ENCODE measurements at places on chromosomes 12 and 14.

- DNase-seq: no peak
These were observed 62.8 kb upstream of the CCDC91 start for GRCh38 chr12:28127455-28127854.

DNA sequence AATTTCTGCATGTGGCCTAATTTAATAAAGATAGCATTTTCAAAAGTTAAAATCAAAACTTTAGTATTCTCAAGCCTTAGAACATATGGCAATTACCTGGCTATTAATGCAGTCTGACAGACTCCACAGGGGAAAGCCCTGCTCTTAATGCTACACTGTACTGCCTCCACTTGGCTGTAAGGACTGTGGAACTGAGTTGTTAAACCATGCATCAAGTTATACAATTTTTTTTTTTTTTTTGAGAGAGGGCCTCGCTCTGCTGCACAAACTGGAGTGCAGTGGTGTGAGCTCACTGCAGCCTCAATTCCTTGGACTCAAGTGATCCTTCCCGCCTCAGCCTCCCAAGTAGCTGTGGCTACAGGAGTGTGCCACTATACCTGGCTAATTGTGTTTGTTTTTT is 19.0 kb upstream of the NDUFA12 start:
- no peak for DNase-seq

GRCh38 chr14:42947991-42948390 is 1341.3 kb downstream of the LRFN5 start:
- no peak for DNase-seq

- no peak for DNase-seq
These were observed 60.5 kb downstream of the PTPRQ start for GRCh38 chr12:80504389-80505163.

DNA sequence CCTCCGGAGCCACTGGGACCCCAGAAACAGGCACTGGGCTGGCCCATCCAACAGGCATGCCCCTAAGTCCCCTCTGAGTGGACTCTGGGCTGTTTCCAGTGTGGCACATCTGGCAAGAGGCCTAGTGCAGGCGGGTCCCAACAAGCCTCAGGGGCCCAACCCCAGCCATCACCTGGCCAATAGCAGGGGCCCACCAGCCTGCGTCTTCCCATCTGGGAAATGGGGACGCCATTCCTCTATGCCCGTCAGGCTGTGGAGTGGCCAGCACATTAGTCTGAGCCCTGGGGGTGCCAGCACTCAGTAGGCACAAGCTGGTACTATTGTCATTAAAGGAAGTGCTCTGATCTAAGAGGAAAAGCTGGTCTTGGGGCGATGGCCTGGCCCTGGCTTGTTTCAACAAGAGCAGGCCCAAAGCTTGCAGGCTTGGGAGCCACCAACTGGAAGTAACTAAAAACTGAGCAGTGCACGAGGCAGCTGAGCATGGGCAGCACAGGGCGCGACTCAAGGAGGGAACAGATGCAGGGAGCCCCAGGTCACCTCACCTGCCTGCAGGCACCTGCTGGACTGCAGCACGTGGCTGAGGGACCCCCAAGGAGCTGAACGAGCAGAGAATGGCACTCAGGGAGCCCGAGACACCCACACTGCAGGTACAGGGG is 8.4 kb downstream of the DEGS2 start:
- DNase-seq: no peak

- DNase-seq: no peak
These were observed 19.3 kb upstream of the MED6 start for GRCh38 chr14:70619708-70620107.

- no peak for DNase-seq
These were observed 2.5 kb downstream of the IFI27 start for GRCh38 chr14:94113073-94113472.

GRCh38 chr14:25861406-25861805 is 736.4 kb downstream of the NOVA1 start:
- DNase-seq: no peak

DNA sequence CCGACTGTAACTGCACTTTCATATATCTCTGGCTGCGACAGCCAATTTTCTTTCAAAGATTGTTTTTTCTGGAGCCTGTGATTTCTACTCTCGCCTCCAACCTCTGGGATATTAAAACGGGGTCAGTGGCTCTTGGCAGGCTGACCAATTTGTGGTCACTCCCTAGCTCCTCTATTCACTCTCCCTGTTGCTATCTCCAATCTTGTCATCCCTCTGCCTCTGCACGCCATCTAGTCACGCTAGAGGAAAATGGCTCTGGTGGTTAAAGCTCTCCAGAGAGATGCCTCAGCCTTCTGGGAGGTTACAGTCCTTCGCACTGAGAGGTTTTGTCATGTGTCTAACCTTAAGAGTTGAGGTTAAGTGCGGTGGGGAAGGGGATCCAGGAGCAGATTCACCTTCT is 59.8 kb upstream of the CISTR start:
- DNase-seq: no peak

DNA sequence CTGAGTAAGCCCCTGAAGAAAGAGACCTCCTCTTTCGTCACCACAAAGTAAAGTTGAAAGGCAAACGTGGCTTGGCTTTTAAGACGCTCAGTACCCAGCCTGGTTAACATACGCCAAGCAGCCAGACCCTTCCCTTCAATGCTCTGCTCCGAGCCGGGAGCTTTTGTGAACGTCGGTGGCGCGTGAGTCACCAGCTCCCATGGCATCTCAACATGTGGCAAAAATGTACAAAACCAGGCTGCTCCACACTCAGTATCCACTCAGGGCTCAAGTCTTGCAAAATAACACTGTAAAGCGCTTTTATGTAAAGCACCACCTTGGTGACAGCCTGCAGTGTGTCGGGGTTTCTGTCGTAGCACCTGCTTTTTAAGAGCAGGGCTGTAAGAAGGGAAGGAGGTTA is 89.0 kb downstream of the SETD3 start:
- DNase-seq: no peak

DNA sequence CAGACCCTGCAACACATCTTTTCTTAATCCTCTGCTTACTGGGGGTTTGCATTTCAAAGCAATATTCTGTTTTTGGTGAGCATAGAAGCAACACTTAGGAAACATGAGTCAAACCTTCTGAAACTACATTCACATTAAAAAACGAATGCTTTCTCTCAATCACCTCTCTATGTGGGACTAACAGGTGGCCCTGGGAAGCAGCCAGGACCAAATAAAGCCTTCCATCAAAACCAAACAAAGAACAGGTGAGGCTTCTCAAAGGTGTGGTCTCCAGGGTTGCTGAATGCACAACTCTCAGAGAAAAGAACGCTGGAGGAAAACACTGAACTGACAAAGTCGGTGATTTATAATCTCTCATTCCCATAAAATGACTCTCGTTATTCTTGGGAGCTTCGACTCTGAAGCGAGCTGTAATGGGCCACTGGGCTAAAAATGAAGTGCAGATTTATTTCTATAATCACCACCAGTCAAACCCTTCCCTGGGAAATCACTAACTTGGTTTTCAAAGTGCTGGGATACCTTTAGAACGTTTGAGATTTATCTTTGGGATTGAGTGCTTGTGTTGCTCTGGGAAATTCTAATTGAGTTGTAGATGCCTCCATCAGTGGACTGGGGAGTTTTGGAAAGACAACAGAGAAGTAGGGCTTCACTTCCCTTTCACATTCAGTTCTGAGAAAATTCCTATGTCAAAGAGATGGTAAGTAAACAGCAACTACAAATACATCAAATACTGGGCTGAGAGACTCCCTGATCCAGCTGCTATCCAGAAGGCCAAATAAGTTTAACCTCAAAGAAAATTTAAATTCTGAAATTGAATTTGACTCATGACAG is 262.0 kb upstream of the TMPO start:
- peak; percentile 95 for DNase-seq

GRCh38 chr12:11134305-11134704 is at the start of gene TAS2R30:
Gene TAS2R30 (minus strand): TSS chr12:11134644. CDS start chr12:11134244, 400 bp downstream.
- no peak for DNase-seq

DNA sequence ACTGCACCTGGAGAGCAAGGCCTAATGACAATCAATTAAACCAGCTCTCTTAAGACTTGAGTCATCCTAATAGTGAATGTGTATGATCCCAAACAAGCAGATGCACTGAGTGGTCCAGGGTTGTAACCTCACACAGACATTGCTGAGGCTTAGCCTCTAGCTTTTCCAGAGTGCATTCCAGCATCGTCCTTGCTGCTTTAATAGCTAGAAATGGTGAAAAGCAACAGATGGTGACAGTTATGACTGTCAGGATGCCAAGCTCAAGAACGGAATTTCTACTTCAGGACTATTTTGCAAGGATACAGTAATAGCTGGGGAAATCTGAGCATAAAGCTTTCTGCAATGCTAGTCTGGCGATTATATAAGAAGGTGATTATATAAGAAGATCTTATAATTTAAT is 34.6 kb downstream of the PTPRR start:
- DNase-seq: no peak

DNA sequence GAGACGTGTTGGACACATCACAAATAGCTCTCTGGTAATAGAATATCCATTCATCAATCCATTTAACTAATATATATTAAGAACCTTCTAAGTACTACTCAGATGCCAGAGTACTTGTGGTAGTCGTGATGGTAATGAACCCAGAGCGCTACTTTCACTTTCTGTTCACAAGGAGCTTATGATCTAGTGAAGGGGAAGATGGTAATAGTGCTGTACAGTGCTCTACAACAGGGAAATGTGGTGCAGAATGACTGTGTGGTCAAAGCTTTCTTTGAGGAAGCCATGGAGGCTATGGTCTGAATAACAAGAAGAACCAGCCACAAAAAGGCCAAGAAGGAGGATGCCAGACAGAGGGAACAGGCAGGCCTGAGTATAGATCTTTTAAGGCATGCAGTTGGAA is 212.0 kb downstream of the PTPRO start:
- no peak for DNase-seq

- DNase-seq: no peak
These were observed 71.4 kb downstream of the GALNT9 start for GRCh38 chr12:132257955-132258490.

DNA sequence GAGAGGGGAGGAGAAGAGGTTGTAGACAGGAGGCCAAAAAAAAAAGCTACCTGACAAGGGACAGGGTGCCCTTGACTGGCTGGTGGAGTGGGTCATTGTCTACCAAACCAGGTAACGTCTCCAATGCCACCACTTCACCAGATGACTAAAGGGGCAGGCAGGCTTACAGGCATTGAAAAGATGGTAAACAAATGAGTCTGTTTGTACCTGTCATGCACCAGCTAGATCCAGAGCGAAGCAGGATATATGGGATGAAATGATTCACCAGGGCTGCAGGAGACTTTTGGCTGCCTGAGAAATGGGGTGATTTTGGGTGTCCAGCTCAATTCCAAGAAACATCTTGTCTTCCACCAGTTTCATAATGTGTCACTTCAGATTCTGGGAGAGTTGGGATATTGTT is 4.0 kb downstream of the C12orf54 start:
- DNase-seq: no peak

DNA sequence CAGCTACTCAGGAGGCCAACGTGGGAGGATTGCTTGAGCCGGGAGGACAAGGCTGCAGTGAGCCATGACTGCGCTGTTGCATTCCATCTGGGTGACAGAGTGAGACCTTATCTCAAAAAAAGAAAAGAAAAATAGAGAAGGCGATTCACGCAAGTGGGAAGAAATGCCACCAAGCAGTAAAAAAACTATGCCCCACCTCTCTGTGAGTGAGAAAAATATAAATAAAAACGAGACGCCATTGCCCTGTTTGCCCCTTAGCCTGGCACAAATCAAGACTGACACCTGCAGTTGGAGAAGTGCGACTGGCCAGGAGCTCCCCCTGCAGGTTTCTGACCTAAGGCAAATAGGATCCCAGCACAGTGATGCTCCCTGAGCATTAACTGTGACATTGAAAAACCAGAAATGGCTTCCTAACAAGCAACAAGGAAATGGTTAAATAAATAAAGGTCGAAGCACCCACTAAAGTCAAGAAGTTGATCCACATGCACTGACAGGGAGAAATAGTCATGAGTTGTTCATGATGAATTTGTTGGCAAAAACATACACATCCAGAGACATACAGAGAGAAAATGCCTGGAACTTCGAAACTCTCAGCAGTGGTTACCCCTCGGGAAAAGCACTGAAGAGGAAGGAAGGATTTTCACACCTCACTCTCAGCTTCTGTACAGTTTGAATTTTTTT is 21.1 kb downstream of the GSC start:
- DNase-seq: peak; percentile 22

DNA sequence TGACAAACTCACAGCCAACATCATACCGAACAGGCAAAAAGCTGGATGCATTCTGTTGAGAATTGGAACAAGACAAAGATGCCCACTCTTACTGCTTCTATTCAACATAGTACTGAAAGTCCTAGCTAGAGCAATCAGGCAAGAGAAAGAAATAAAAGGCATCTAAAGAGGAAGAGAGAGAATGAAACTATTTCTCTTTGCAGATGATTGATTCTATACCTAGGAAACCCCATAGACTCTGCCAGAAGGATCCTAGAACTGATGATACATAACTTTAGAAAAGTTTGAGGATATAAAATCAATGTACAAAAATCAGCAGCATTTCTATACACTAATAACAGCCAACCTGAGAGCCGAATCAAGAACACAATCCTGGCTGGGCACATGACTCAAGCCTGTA is 6.1 kb upstream of the ANO6 start:
- DNase-seq: no peak

DNA sequence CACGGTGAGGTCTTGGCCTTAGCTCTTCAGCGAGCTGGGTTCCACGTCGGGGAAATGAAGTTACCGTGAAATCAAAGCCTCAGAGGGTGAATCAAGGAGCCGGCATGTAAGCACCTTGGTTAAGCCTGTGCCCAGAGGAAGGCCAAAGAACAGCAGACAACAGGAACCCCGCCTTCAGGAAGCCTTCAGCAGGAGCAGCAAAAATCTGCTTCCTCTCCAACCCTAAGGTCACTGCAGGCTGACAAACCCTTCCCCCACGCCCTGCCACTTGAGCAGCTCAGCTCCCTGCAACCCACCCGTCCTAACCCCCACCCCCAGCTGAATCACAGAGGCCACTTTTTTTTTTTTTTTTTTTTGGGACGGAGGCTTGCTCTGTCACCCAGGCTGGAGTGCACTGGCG is 72.9 kb upstream of the LTA4H start:
- DNase-seq: no peak

DNA sequence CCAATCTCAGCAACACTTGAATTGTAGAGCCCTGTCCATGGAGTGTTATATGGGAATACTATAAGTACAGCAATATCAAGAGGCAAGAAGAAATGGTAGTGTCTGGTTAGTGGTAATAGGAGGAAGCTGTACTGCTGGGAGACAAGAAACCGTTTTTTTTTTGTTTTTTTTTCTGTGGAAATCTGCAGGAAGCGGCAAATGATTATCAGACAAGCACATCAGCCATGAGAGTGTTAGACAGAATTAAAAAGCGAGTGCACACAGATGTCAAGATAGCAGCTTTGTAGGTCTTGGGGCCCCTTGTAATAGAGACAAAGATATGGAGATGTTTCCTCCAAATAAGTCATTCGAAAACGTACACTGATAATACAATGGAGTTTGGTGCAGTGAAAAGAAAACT is 6.7 kb downstream of the TESPA1 start:
- no peak for DNase-seq

Data from NCI-H1417 (cell line).